EL (cell line): ENCODE measurements at places on chromosomes 12 and 14.
A peak's percentile ranks its signal among the peaks of the same experiment; 100 is the strongest.

DNA sequence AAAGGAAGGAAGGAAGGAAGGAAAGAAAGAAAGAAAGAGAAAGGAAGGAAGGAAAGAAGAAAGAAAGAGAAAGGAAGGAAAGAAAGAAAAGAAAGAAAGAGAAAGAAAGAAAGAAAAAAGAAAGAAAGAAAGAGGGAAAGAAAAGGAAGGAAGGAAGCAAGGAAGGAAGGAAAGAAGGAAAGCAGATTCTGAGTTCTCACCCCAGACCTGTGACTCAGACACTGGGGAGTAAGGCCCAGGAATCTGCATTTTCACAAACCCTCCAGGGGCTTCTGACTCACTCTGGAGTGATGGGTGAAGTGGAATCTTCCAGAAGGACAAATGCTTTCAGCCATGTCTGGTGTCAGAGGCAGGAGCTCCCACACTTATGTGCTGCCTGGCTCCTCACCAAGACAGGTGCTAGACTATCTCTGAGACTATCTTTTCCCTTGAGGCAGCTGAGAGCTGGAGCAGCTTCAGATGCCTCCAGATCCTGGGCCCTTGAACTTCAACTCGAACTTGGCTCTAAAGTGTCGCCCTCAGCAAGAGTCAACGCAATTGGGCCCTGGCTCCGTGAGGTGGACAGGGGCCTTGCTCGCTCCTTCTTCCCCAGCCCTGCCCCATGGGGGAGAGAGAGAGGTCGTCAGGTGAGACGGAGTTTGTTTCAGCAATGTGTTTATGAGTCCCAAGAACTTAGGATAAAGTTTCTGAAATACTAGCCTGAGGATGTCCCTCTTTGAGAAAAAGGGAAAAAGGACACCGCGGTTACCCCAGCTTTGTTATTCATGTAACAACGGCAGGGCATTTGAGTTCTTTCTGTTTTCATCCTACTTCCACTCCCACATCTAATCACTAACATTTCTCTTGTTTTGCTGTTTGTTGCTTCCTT, 19.8 kb upstream of the SCARB1 start:
- DNase-seq = peak; percentile 11

GRCh38 chr12:121033625-121034349, 5.3 kb downstream of the OASL start:
- peak; percentile 91 for DNase-seq

DNA sequence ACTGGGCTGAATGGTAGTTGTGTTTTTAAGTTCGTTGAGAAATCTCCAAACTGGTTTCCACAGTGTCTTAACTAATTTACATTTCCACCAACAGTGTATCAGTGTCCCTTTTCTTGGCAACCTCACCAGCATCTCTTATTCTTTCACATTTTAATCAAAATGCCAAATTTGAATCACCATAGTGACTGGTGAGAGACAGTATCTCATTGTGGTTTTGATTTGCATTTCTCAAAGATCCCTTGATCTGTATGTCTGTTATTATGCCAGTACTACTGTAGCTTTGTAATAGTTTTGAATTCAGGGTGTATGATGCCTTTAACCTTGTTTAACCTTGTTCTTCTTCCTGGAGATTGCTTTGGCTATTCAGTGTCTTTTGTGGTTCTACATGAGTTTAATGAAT, 2.2 kb upstream of the EIF2S3B start:
- DNase-seq = no peak

DNA sequence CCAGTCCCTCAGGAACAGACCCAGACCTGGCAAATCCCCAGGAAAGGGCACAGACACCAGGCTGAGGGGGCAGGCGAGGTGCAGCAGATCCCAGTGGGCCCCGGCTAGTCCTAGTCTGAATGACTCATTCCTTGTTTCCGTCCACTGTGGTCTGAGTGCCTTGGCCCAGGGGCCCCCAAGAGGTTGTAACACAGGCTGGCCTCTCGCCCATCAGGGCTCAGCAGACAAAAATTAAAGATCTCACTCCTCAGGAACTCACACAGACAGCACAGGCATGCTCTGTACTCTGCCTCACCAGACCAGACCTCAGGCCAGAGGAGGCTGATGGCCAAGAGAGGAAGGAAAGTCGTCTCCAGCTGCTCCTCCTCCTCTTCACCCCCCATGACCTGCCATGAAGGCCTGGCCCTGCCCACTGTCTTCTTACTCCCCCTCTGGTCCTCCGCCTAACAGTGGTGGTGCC, 7.7 kb upstream of the LTBP2 start:
- DNase-seq = peak; percentile 100

GRCh38 chr12:69105101-69105962, 134.0 kb upstream of the CPSF6 start:
- no peak for DNase-seq

GRCh38 chr12:115828168-115828567, 449.3 kb downstream of the MED13L start:
- DNase-seq = peak; percentile 10

DNA sequence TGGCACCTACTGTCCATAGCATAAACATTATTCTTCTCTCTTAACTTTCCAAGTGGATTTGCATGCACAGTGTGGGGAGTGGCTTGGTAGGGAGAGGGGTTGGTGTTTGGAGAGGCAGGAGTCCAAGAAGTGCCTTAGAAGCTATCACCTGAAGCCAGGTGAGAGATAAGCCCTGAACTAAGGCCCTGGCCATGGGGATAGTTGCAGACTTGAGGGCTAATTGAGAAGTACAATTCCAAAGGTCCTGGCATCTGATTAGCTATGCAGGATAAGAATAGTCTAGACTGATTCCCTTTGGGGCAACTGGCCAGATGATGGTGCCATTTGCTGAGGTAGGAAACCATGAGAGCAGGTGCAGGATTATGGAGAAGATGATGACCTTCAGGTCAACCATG, 2.0 kb upstream of the PCK2 start:
- no peak for DNase-seq

GRCh38 chr12:16155938-16156337, 121.5 kb downstream of the SLC15A5 start:
- no peak for DNase-seq
